ENCODE measurements at places on chromosomes 13 and 19. TPM values are rescaled to one million over a fixed set of nuclear protein-coding genes. Genes with fewer than 3 reads are reported as not detected.

- DNase-seq, result no peak
These were observed 23.4 kb upstream of the TCF3 start for GRCh38 chr19:1675633-1676350.

DNA sequence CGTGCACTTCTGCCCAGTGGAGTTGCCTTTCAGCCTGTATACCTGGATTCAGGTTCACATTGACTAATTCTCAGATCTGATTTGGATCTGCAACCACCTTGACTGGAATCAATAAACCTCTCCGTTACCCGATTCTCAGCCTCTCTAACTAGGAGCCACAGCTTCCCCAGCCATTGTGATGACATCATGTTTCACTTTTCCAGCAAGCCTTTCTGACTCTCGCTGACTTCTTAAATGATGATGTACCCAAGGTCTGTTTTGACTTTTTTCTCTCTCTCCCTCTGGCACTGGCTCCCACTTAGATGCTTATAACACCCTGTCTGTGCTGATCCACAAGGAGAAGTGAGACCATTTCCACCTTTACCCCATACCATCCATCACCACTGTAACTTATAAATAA, 13.5 kb upstream of the FAM124A start:
- no peak for DNase-seq

- DNase-seq, result no peak
These were observed 47.5 kb downstream of the COLGALT1 start for GRCh38 chr19:17602872-17603510.

The SLC10A2 gene
- total RNA-seq, result not detected

The COG6 gene
- 19.0 TPM for total RNA-seq
